ENCODE measurements at places on chromosomes 5 and 9.
A peak's percentile ranks its signal among the peaks of the same experiment; 100 is the strongest.

- no peak for DNase-seq
Observed at GRCh38 chr9:75823151-75823550, 67.3 kb upstream of the PCSK5 start.

GRCh38 chr9:126986506-126986951 lies 71.9 kb downstream of the RALGPS1 start:
- DNase-seq, result no peak

GRCh38 chr9:98709968-98710965 lies 1.5 kb upstream of the GABBR2 start:
- no peak for DNase-seq

GRCh38 chr5:75275756-75276155 lies 39.1 kb upstream of the ANKRD31 start:
- DNase-seq, result no peak

- peak; percentile 28 for DNase-seq
Observed at GRCh38 chr5:157761690-157762621, 18.4 kb downstream of the LSM11 start.

DNA sequence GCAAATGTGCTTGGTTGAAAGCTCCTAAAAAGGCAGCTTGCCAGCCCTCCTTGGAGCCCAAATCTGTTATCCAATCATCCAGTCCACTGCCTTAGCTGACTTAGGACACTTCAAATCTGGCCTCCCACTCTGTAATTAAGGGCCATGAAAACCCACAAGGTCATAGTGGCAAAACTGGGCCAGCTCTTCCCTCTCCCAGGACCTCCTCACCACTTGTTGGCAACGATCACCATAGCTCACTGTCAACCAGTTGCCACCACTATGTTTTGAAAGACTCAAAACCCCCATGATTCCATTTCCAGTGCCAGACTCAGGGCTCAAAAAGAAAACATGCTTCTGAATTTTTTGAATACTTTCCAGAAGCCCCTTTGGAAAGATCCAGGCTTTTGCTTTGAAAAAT lies 107.5 kb downstream of the NREP start:
- no peak for DNase-seq

- DNase-seq, result no peak
Observed at GRCh38 chr9:18658804-18659705, 185.1 kb downstream of the ADAMTSL1 start.

DNA sequence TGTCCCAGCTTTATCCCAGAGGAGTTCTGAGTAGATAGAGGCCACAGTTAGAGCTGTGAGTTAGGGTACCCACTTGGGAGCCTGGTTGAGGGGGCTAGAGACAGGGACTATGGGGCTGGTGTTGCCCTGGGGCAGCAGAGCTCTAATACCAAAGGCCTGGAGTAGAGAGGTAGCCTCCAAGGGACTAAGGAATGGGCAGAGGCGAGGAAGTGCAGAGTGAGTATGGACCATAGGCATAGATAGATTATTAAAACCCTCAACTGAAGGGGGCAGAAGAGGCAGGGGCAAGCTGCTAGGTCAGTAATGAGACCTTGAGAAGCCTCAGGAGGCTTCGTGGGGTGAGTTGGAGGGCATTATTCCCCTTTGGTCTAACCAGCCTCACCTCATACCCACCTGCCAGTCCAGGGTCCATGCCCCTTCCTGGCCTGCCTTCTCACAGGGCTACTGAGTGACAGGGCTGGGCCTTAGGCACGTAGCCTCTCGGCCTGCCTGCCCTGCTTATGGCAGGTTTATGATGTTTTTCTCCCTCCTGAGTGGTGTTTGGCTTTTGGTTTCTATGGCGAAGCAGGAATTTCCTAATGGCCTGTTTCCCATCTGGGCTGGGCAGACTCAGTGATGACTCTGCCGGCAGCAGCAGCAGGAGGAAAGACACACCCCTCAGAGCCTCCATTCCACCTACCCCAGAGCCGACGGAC lies 8.0 kb downstream of the PDLIM4 start:
- peak; percentile 6 for DNase-seq

DNA sequence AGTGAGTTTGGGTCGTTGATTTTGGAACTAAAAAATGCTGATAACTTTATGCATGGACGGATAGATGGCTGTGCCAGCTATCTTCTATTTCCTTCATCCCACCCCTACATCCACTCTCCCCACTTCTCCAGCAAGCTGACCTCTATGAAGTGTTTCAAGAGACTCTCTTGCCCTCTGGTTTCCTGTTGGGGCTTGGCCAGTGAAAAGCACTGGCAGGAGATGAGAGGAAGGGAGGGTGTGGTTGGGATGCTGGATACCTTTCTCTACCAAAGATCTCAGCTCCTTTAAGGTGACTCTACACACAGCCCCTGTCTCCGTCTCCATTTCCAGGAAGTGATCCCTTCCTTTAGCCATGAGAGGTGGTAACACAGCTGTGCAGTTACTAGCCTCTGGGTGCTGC lies 30.0 kb upstream of the JMY start:
- no peak for DNase-seq

GRCh38 chr5:93929131-93929530 lies 187.7 kb upstream of the POU5F2 start:
- DNase-seq, result no peak

DNA sequence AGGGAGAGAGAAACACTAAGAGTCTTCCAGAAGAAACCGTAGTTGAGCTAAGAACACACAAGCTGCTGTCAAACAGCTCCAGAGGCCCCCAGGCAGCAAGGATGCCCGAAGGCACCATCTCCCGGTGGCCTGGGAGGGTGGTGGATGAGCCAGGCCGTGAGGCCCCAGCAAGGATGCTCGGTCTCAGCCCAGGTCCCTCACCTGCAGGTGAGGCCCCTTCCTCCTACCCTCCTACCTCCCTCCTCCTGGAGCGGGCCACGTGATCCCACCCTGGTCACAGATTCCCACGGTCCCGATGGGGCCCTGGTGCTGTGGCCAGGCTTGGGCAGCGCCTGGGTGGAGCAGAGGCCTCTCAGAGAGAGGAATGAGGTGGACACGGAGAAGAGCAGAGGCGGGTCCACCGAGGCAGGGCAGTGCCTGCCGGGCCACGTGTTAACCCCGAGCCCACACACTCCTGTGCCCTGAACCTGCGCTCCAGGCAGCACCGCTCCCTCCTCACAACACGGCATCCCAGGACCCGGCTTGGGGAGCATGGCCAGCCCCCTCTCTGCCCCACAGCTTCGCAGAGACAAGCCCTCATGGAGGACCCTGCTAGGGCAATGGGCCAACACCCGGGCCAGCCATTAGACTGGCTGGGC lies 95.4 kb upstream of the SARDH start:
- no peak for DNase-seq

- DNase-seq, result no peak
Observed at GRCh38 chr9:68780380-68780712, 75.3 kb downstream of the PIP5K1B start.

DNA sequence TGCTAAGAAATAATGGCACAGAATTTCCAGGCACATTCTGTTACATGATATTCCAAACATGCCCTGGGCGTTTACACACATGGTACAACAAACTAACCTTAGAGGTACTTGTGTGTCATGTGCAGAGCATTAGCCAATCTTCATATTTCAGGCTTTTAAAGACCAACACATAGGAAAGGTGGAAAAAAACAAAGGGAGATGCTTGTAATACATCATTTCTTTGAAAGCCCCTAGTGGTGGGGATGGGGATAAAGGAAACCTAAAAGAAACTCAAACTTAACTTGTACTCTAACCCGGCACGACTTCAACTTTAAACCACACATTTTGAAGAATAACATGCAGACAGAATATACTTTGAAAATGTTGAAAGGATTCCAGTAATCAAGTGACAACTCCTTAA lies 133.6 kb downstream of the PTPRD start:
- no peak for DNase-seq

DNA sequence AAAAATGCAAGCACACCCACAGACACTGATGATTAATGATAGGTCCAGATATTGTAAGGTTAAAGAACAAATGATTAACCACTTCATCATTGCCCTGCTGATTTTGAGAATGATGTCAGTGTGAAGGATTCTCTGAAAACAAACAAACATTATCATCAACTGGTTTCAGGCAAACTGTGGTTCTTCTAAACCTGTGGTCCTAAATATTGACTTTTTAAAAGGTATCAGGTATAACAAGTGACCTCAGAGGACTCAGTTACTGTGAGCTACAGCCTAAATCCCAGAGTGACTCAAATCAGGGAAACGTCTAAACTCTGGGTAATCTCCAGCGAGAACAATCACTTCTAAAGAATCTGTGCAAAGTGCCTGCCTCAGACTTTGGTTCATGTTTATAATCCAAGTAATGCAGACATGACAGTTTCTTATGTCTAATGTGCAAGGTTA lies 172.3 kb upstream of the CDH6 start:
- no peak for DNase-seq

DNA sequence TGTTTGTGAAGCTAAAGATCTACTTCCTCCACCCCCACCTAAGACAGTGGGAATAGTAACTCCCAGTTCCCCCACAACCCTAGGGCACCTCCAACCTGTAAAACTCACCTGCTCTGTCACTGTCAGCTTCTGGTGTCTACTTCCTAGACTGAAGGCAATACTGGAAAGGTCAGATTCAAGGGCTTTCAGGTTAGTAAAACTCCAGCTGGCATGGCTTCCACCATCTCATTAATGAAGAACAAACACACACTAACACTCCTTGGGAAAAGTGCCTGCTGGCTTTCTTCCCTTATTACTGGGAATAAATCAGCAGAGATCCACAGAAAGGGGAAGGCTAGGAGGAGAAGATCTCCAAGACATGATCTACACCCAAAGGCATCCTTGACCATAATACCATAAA lies 109.9 kb downstream of the TMEM174 start:
- peak; percentile 45 for DNase-seq

GRCh38 chr5:96372726-96373380 lies 60.2 kb downstream of the PCSK1 start:
- DNase-seq, result no peak

DNA sequence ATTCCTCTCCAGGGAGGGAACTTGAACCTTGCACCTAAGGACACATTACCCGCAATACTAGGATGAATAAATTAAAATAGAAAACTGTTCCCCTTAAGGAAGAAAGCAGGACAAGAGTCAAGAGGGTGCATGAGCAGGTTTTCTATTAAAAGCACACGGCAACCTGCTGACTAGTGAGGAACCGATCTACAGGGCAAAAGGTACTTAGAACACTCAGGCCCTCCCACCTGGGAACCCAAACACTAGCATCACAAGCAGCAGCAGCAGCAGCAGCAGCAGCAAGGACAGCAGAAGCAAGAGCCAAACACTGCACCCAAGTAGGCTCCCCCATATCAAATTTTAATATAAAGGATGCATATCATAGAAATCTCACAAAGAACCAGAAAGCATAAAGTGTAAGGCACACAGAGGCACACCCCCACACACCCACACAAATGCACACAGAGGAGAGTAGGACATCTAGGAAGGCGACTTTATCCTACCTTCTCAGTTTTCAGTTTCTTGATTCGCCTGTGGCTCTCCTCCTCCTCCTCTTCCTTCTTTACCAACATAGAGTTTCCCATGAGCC lies 2.8 kb downstream of the ZNF608 start:
- no peak for DNase-seq

DNA sequence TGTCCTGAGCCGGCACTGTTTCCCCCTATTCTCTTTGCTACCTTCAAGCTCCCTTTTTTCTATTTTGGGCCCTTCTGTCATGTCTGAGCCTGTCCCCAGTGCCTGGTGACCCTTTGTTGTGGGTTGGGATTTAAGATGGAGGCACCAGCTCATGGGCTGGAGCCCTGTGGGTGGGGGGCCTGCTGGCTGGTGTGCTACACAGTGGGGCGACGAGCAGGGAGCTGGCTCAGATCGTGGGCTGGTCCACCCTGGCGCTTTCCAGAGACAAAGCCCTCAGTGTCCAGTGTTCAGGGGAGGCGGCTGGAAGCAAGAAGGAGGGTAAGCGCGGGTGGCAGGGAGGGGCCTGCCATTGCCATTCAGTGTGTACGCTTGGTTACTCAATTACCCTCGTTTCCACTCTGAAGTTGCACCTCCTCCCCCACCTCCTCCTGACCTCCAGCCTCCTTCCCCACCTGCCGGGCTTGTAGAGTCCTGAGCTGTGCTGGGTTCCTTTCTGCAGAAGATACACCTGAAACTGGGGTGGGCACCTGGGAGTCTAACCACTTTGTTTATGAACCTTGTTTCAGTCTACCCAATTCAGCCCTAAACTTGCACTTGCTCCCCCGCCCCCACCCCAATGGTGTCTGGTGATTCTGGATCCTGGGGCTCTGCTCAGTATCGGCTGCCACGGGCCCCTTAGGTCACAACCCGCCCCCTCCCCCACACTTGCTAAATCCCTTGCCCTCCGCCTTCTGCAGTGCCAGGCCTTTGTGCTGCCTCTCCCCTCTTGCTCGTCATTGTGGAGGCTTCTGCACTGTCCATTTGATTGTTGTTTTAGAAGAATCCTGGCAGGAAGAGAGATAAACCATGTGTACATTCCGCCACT lies 49.9 kb downstream of the MVB12B start:
- DNase-seq, result no peak

DNA sequence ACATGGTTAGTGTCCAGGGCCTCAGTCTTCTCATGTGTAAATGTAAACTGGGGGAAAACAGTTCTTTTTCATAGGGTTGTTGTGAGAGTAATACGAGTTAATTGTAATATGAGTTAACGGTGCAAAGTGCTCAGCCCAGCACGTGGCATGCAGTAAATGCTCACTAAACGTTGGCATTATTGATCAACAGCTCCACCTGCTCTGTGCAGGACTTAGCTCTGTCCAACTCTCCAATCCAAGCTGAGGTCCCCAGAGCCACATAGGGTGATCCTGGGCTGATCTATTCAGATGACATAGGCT lies 28.3 kb downstream of the SPOCK1 start:
- DNase-seq, result no peak

DNA sequence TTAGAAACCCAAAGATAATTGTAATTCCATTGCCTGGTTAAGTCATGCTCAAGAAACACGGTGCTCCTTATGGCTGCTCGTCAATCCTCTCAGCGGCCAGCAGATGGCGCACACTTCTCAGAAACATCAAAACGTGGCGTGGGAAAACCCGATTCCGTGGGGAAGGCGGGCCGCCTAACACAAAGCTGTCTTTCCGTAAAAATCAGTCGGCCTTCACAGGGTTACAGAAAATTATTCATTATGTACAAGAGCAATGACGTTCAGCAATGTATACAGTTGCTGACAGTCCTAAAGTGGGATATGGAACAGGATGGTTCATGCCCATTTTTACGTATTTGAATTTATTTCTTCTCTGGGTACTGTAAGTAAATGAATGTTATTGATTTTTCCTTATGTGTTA lies 83.5 kb downstream of the PDE4D start:
- DNase-seq, result peak; percentile 60

GRCh38 chr5:173645890-173646574 lies 29.6 kb upstream of the BOD1 start:
- DNase-seq, result no peak

- no peak for DNase-seq
Observed at GRCh38 chr5:95332158-95332557, 47.3 kb upstream of the MCTP1 start.

DNA sequence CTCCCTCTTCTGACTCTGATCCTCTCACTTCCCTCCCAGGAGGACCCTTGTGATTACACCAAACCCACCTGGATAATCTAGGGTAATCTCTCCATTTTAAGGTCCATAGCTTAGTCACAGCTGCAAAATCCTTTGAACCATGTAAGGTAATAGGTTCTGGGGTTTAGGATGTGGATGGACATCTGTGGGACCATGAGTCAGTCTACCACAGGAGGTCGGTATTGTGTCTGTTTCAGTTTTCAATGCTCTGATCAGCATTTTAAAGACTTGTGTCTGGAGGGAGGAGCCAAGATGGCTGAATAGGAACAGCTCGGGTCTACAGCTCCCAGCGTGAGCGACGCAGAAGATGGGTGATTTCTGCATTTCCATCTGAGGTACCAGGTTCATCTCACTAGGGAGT lies 112.6 kb downstream of the CAVIN4 start:
- DNase-seq, result no peak

- no peak for DNase-seq
Observed at GRCh38 chr5:156128026-156128425, 198.9 kb upstream of the SGCD start.

- no peak for DNase-seq
Observed at GRCh38 chr5:31758803-31759425, 120.0 kb downstream of the PDZD2 start.
